ENCODE measurements at places on chromosomes 3 and 15. TPM values are rescaled to one million over a fixed set of nuclear protein-coding genes. Genes with fewer than 3 reads are reported as not detected.

CFAP161 gene
- 0.03 TPM for polyA plus RNA-seq

GRCh38 chr3:196414469-196414868 is 17.8 kb downstream of the UBXN7 start:
- DNase-seq: no peak

STRA6 gene
- 27.9 TPM for polyA plus RNA-seq

GRCh38 chr3:111723293-111724215 is 128.4 kb upstream of the ZBED2 start:
- DNase-seq: no peak

TPRG1 gene
- 1.8 TPM for polyA plus RNA-seq

GRCh38 chr3:184532940-184533732 is 28.4 kb upstream of the EPHB3 start:
- DNase-seq: no peak

DNA sequence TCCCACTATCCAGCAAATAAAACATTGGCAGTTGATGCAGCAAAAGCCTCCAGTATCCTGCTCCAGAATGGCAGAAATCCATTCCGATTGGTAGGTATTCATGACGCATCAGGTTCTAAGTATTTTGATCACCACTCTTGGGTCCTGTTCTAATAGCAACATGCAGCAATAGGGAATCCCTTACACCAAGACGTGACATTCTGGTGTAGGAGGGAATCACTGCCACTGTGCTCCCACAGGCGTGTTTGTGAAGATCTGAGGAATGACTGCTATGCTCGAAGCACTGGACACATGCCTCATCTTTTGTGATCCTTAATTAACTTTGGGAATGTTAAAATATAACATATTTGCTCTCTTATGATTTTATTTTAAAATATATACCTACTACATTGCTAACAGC is 552.9 kb downstream of the MECOM start:
- no peak for DNase-seq

C2CD4B gene
- not detected for polyA plus RNA-seq

MGLL gene
- polyA plus RNA-seq: 2.2 TPM

SLC41A3 gene
- 58.4 TPM for polyA plus RNA-seq

GRCh38 chr3:135181408-135181807 is 386.3 kb downstream of the EPHB1 start:
- no peak for DNase-seq

GOLGA6L6 gene
- polyA plus RNA-seq: not detected

GRCh38 chr3:98130421-98130820 is at the start of gene OR5H1:
OR5H1 (plus strand) TSS chr3:98130721; CDS start chr3:98132698, 1,977 bp downstream.
- DNase-seq: no peak

CHST13 gene
- 0.41 TPM for polyA plus RNA-seq

GRCh38 chr3:180401226-180401625 is 200.7 kb upstream of the TTC14 start:
- no peak for DNase-seq

PIK3CB gene
- polyA plus RNA-seq: 6.9 TPM

- DNase-seq: no peak
These were observed 131.8 kb downstream of the MDFIC2 start for GRCh38 chr3:70180664-70181063.

STRC gene
- polyA plus RNA-seq: 0.03 TPM

MAN2A2 gene
- 25.6 TPM for polyA plus RNA-seq

DNA sequence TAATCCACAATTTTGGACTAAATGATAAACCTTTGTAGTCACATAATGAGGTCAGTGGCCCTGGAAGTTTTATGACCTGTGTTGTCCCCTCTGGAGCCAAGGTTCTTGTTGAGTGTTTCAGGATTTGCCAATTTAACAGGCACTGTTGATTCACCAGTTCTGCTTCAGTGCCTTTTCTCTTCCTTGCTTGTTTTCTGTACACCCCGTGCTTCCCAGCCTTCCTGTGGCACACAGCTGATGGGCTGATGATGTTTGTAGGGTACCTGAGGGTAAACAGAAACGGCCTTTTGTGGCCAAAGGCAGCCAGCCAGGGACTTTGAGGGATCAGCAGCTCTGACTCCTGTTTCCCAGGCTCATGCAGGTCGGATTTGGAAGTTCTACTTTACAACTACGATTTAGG is 13.3 kb downstream of the GYG1 start:
- no peak for DNase-seq

DNA sequence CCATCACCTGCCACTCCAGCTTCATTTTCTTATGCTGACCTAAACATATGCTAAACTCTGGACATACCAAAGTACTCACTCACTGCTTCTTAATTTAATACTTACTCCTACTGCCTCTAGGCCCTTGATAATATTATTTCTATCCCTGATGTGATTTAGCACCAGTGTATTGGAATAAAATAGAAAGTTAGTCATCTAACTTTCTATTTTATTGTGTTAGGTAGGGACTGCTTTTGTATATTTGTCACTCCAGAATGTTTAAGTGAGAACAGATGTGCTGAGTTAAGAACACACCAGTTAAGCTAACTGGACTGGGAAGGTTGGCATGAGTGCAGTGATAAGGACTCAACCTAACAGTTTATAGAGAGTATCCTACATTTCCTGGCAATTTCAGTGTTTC is 6.5 kb upstream of the CLDN16 start:
- DNase-seq: no peak

DNA sequence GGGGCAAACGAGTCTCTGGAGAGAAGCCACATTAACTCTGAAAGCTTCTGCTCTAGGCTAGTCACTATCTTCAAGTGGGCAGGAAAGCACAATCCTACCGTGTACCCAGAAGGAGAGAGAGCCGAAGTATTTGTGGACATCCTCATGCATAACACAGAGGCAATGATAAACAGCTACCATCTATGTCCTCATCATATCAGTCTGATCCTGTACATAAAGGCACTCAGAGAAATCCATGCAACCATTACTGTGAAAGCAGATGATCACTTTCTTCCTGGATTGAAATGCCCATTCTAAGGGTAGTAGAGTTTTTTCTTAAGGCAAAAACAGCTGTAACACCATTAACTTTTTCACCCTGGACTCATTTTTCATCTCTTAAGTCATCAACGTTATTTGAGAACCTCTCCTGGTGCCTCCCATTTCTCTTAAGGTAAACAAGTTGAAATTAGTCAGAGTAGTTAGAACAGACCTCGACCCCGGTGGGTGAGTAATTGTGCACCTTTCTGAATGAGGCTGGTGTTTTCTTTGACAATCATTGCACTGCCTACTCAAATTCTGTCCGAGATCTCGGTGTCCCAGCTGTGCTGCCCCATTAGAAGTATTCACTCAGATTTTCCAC is 327.4 kb downstream of the SHQ1 start:
- DNase-seq: no peak

- no peak for DNase-seq
These were observed 164.8 kb upstream of the BHLHE40 start for GRCh38 chr3:4814305-4814903.

GRCh38 chr15:28986108-28986507 is 100.3 kb downstream of the APBA2 start:
- no peak for DNase-seq

GRCh38 chr3:137771401-137772213 is 7.5 kb downstream of the SOX14 start:
- DNase-seq: peak; percentile 39

DNA sequence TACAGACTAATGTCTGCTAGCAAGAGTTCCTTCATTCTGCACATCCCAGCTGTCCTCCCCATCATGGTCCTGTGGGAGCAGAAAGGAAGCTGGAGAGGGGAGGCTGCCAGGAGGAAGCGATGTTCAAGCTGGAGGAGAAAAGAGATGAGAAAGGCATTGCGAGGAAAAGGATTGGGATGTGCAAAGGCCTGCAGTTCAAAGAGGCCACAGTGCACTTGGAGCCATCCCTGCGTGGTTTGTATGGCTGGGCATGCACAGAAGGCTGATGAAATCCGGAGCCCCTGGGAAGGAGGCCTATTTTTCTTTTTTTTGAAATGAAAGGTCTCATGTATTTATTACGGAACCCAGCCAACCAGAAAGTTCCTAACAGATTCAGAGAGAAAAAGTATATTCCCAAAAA is 22.8 kb downstream of the AMOTL2 start:
- no peak for DNase-seq

ZKSCAN7 gene
- 9.2 TPM for polyA plus RNA-seq

DNA sequence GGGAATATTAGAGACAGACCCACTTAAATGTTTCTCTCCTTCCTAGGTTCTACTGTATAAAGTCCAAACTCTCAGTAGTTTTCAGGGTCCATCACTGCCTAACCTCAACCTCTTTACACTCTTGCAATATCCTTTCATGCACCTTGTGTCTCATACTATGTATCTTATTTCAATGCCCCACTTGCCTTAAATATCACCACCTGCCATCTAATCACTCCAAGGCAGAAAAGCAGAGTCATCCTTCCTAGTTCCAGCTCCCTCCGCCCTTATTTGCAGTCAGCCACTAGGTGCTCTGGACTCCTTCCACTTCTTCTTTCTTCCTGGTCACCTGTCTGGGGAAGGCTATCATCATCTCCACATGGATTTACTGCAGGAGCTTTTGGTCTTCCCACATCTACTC is 322.0 kb downstream of the MFSD1 start:
- DNase-seq: no peak

TRAIP gene
- 8.1 TPM for polyA plus RNA-seq

NTRK3 gene
- 3.1 TPM for polyA plus RNA-seq

GRCh38 chr15:40743921-40744814 is 10.9 kb downstream of the RMDN3 start:
- no peak for DNase-seq

DNA sequence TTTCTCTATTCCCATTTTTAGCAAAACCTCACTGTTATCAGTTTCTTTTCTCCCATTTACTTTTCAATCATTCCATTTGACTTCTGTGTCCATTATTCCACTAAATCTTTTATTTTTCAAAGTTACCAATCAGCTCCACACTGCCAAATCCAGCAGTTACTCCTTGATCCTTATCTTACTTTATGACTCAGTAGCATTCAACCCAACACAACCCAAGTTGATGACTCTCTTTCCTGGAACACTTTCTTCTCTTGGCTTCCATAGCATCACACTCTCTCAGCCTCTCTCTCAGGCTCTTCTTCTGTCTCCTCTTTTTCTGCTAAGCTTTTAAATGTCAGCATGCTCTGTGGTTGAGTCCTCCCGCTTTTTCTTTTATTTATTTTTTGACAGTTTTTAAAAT is 36.3 kb downstream of the RASGRP1 start:
- DNase-seq: no peak

GRCh38 chr15:34314491-34315490 is 22.8 kb downstream of the SLC12A6 start:
- DNase-seq: no peak

TMIE gene
- 0.03 TPM for polyA plus RNA-seq

DNA sequence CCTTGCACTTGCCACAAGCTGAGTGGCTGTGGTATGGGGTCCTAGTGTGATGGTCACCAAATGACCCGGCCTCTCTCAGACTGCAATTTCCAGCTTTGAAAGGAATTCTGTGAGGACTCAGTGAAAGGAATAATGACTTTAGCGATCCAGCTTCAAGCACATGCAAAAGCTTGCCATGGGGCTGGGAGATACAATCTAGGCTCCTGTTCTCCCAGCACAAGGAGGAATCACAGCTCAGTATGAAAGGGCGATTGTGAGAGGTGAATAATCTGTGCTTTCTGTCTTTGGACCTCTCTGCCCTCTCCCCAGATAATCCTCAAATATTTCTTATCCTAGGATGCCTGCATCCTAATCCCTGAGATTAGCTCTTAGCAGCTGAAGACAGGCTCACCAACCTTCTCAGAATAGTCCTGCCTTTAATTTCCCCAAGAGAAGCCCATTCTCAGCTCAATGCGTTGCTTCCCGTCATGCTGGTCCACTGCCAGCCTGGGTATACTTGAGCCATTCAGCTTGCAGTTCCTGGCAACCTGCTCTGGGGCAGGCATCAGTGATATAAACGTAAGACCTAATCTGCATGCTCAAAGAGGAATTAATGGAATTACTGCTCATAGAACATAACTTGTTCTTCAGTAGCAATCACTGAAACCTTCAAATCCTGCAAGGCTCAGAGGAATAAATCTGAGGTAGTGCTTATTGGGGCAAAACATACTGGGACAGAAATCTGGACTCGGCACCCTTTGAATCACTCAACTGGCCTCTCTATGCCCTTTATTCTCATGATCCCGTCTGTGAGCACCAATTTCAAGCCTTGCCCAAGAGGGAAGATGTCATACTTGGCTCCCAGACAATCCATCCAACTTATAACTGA is 15.1 kb downstream of the TLNRD1 start:
- peak; percentile 23 for DNase-seq

- DNase-seq: no peak
These were observed 4.3 kb downstream of the MCTP2 start for GRCh38 chr15:94235646-94236045.

GRCh38 chr15:45522328-45523165 is at the start of gene SLC30A4:
SLC30A4 (minus strand) TSS chr15:45522755; CDS start chr15:45522354, 401 bp downstream.
- DNase-seq: peak; percentile 94

GRCh38 chr3:5310509-5310908 is 123.0 kb downstream of the EDEM1 start:
- no peak for DNase-seq

HYAL1 gene
- 0.49 TPM for polyA plus RNA-seq

Data from SK-N-SH (cell line).